ENCODE measurements at places on chromosomes 5 and 9. TPM values are rescaled to one million over a fixed set of nuclear protein-coding genes. Genes with fewer than 3 reads are reported as not detected.
A peak's percentile ranks its signal among the peaks of the same experiment; 100 is the strongest.

The SPATA31A3 gene
- polyA plus RNA-seq = not detected

The HK3 gene
- not detected for polyA plus RNA-seq

The DMRT2 gene
- polyA plus RNA-seq = not detected

The CARD6 gene
- polyA plus RNA-seq = 5.8 TPM

The ALDOB gene
- not detected for polyA plus RNA-seq

DNA sequence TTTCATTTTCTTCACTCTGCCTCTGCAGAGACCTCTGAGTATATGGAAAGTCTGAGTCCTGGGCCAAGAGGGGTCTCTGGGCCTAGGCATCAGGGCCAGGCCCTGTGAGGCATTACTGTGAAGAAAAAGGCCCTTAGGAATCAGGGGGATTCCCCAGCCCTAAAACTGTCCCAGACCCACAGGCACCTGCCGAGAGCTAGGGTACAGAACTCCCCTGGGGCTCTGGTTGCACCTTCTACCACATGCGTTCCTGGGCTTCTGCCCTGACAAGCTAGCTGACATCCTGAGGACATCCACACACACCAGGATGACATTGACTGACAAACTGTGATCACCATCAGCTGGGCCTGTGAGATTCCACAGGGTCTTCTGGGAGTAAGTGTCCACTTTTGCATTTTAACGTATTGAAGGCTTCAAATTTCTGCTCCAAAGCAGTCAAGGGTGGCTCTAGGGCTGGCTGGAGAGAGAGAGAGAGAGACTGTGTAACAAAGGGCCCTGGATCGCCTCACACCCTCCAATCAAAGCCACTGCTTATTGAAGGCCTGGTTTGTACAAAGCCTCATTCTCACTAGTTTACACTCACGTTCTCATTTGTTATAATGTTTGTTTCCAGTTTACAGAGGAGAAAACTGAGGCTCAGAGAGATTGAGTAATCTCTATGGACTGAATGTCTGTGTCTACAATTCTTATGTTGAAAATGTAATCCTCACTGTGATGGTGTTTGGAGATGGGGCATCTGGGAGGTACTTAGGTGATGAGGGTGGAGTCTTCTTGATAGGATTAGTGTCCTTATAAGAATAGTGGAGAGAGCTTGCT, 45.1 kb downstream of the TGFBI start:
- no peak for DNase-seq

DNA sequence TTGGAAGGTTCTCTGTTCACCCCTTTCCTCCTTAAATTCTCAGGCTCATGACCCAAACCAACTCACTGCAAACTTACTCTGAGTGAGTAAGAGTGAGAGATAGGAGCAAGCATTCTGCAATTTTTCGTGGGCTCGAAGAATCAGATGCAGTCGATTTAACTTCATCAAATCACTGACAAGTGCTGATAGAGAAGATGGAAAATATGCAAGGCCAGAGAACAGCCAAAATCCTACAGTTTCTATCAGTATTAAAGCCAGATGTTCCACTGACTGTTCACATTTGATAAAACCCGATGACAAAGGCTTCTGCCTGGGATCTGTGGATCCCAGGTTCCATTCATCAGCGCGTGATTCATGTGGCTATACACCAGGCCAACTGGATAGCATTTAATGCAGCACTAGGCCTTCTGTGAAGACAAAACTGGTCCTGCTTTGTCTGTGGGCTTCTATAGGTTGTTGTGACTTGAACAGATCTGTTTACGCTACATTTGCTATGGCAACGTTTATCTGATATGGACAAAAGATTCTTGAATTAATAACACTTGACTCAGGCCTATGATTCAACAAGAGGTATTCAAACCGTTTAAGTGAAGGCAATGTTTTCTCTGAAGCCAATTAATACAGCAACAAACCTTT, 251.2 kb downstream of the NFIB start:
- no peak for DNase-seq

GRCh38 chr5:171137768-171138525, 171.1 kb upstream of the TLX3 start:
- DNase-seq = no peak

GRCh38 chr9:35798658-35799374, 7.4 kb downstream of the NPR2 start:
- DNase-seq = peak; percentile 30

GRCh38 chr5:101687349-101687985, 608.6 kb downstream of the SLCO4C1 start:
- no peak for DNase-seq

DNA sequence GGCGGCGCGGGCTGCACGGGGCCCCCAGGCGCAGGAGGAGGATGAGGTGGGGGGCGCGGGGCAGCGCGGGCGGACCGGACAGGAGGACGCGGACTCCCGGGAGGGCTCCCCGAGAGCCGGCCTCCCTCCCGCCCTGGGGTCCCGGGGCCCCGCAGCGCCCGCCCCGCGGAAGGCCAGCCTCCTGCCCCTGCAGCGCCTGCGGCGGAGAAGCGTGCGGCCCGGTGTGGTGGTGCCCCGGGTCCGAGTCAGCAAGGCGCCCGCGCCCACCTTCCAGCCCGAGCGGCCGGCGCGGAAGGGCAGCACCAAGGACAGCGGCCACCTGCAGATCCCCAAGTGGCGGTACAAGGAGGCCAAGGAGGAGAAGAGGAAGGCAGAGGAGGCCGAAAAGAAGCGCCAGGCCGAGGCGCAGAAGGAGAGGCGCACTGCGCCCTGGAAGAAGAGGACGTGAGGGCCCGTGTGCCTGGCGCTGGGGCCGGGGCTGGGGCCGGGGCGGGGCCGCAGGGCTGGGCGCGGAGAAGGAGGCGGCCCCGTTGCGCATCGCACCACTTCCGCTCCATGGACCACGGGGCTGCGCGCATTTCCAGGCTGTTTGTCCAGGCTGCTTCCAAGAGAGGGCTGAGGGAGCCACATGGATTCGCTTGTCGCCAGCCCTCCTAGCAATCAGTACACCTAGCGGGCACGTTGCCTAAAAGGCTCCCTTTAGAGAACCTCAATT, 86.0 kb downstream of the ANKRD33B start:
- no peak for DNase-seq

- DNase-seq = no peak
Measured at GRCh38 chr5:178526773-178527457, 63.3 kb downstream of the COL23A1 start.

DNA sequence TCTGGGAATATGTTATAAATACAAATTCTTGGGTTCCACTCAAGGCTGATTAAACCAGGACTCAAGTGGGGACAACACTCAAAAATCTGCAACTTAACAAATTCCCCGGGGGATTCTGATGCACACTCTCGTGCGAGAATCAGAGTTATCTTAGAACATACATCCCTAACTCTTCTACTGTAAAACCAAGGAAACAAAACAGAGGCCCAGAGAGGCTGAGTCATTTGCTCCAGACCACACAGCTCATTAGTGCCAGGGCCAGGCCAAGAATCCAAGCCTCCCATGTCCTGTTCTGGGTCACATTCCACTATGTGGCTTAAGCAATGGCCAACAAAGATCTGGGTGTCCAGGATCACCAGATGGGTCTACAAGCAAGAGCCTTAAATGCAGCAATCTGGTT, 166.0 kb downstream of the ADAMTS12 start:
- DNase-seq = no peak

DNA sequence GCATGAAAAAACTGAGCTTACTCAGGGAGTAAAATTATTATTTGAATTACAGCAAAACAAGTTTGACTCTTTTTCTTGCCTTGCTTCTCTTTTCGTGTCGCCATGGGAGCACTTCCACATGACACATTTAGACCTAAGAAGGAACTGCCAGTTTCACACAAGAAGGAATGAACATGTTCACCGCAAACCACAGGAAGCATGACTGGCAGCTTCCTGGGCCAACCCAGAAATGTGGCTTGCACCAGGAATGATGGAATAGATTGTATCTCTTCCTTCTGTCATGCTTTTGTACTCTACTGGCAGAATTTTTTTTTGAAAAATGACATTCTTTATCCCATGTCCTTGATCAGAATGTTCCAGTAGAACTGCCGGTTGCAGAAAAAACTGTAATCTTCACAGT, 32.9 kb upstream of the MAN2A1 start:
- peak; percentile 6 for DNase-seq

GRCh38 chr9:92385953-92386352, 18.4 kb downstream of the OGN start:
- no peak for DNase-seq

GRCh38 chr9:37801287-37801850, 772 bp downstream of the DCAF10 start:
- no peak for DNase-seq

DNA sequence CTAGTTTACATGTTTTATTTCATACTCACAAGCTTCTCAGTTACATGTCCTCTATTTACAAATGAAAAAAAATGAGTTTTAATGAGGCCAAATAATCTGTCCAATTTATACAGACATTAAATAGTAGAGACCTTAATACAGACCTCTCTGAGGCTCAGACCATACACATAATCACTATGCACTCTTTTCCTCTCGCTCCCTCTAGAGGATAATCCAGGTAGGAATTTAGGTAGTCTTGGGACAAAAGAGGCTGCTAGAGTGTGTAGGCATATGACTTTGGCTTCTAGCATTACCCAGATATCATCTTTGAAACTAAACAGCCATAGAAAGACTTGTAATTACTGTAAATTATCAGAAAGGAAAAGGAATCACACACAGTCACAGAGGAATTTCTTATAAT, 444.7 kb downstream of the HINT1 start:
- no peak for DNase-seq

DNA sequence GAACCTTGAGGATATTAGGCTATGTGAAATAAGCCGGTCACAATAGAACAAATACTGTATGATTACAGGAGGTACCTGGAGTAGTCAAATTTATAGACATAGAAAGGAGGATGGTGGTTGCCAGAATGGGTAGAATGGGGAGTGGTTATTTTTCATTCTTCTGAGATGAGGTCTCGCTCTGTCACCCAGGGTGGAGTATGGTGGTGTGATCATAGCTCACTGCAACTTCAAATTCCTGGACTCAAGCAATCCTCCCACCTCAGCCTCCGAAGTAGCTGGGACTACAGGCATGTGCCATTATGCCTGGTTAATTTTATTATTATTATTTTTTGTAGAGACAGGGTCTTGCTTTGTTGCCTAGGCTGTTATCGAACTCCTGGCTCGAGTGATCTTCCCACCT, 27.1 kb downstream of the SH3PXD2B start:
- no peak for DNase-seq

DNA sequence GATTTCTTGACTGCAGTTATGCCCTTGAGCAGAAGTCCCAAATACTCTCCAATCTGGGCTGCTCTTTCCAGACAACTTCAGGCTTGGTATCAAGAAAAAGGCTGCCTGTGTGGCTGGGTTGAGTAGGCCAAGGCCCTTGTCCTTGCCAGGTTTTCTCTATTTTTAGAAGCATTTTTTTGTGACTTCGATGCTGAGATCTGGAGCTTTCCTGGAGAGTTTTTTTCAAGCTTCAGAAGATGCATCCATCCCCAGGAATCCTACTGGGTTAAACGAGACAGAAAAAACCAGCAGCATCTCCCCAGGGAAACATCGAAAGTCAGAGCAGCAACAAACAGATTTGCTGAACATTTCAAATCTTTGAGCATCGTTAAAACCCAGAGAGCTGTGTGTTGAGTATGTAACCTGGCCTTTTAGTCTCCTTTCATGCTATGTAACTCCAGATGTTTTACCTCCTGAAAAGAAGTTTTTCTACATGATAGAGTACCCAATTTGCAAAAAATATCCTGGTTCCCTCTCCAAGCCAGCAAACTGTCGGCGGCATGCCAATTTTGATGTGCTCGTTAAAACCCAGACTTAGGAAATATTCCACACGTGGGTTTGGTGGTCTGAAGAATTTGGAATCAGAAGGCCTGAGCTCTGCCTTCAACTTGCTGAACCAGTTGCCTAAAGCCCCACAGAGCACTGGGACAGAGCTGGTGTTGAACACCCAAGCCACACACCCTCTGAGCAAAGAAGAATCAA, 98.1 kb upstream of the ALDH1B1 start:
- no peak for DNase-seq

- no peak for DNase-seq
Measured at GRCh38 chr5:127216898-127217675, 73.5 kb upstream of the MEGF10 start.

GRCh38 chr5:35838370-35839042, 18.2 kb upstream of the IL7R start:
- DNase-seq = no peak

- no peak for DNase-seq
Measured at GRCh38 chr5:163407034-163407655, 30.2 kb upstream of the CCNG1 start.

- no peak for DNase-seq
Measured at GRCh38 chr5:73908846-73909245, 282.9 kb downstream of the ARHGEF28 start.

DNA sequence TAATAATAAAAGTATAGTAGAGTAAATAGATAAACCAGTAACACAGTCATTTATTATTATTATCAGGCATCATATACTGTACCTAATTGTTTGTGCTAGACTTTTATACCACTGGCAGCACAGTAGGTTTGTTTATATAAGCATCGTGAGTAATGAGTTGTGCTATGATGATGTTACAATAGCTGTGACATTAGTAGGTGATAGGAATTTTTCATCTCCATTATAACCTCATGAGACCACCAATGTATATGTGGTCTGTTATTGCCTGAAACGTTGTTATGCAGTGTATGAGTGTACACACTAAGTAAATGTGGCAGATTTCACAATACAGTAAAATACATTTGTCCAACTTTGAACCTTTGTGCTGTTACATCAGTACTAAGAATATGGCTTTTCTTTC, 72.7 kb upstream of the SPATA31D4 start:
- DNase-seq = no peak

DNA sequence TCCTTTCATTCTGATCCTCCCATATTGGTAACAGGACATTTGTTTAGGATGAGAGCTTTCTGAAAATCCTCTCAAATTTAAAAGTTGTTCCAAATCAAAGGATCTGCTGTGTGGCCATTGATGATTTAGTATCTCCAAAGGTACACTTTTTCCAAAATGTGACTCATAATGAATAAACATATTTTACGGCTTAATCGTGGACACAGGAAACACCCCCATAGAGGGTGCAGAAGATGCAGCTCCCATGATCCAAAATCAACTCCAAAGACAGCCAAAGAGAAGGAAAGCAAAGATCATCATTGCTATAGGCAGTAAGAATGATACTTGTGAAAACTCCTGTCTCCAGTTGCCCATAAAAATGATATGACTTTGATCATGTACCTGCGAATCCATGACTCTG, 239.7 kb downstream of the PIK3R1 start:
- no peak for DNase-seq

GRCh38 chr5:88256872-88257271, 11.8 kb downstream of the TMEM161B start:
- no peak for DNase-seq

DNA sequence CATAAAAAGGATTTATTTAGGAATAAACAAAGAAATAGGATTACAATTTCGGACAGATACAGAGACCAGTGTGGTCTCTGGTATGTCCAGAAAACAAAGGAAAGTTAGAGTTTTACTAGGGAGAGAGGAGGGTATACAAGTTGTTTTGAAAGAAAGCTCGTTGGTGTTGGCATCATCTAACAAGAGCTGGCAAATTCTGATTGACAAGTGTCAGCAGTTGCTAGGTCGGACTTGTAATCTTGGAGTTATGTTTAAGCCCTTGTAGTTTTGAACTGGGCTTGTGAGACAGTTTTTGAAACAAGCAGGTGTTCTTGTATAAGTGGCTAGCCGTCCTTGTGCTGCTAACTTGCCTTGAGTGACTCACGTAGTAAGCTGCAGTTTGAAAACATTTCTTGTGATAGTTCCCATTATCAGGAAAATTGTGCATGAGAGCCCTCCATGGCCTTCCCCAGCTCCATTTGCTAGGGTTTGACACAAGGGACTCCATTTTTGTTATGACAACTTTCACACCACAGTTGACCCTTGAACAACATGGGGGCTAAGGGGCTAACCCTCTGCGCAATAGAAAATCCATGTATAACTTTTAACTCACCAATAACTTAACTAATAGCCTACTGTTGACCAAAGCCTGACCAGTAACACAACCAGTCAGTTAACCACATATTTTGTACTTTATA, 48.1 kb downstream of the ZNF622 start:
- no peak for DNase-seq
